EL (cell line): ENCODE measurements at places on chromosomes 3 and 15.

GRCh38 chr3:100047455-100048141 is 66.7 kb downstream of the FILIP1L start:
- DNase-seq: peak; percentile 95

GRCh38 chr3:18049096-18049495 is 306.7 kb upstream of the TBC1D5 start:
- DNase-seq: no peak

DNA sequence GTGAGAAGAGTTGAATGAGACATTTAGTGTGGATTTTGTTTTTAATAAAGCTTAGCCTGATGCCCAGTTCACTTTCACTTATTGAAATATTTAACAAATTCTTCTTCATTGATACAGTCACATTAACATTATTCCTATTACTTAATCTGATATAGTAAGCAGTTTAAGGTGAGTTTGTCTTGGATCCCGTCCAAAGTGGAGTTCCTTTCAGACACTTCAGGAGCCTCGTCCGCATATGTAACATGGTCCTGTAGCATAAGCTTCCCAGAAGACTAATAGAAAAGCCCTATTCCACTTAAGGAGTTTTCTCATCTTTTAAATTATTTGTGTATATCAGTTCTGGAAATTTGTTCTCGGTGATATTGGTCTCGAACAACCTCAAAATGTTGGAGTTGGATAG is 39.7 kb upstream of the MLF1 start:
- no peak for DNase-seq

- DNase-seq: no peak
Measured at GRCh38 chr15:60781211-60781713, 302.3 kb upstream of the ICE2 start.

GRCh38 chr3:20060974-20061685 is 20.9 kb downstream of the KAT2B start:
- peak; percentile 14 for DNase-seq

- no peak for DNase-seq
Measured at GRCh38 chr15:57947781-57948180, 117.7 kb downstream of the ALDH1A2 start.

DNA sequence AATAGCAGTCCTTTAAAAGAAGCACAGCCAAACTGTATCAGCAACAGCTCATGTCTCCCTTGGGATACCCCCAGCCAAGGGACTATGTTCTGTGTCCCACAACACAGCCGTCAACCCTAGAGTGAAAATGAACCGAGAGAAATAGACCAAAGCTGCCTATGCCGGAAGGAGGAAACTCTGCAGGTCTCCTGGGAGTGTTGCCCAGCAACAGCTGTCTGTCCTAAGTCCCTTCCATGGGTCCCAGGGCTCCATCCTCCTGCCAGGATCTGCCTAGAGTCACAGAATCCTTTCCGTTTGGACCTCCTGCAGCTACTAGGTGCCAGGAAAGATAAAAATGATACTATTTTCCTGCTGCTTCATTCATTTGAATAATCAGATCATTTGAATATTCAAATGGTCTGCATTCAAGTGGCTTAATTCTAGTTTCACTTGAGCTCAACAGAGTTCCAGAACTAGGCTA is 53.1 kb downstream of the TRANK1 start:
- DNase-seq: no peak
